ENCODE measurements at places on chromosomes 1 and 21. TPM values are rescaled to one million over a fixed set of nuclear protein-coding genes. Genes with fewer than 3 reads are reported as not detected.

The GNAI3 gene
- total RNA-seq = 7.5 TPM

- no peak for DNase-seq
These were observed 39.4 kb upstream of the FMOD start for GRCh38 chr1:203390298-203390697.

The RUNX3 gene
- total RNA-seq = 8.9 TPM

The AGMAT gene
- total RNA-seq = not detected

DNA sequence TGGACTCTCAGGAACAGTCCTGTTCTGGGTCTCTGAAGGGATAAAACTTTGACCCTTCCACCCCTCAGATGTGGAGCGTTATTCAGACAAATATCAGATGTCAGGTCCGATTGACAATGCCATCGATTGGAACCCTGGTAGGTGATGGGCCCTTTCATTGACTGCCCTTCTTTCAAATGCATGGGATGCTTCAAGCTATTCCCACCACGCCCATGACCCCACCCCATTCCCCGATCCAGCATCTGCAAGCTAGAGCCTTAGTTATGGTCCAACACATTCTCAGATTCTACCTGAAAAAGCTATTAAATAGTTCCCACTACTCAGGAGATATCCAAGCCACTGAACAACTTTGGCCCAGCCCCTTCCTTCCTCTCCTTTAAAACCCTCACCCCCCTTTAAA is 12.5 kb downstream of the POLR3GL start:
- DNase-seq = no peak

The WLS gene
- 53.3 TPM for total RNA-seq
